Kidney (tissue), 22 donors: ENCODE measurements at places on chromosomes 3 and 15. TPM values are rescaled to one million over a fixed set of nuclear protein-coding genes. Genes with fewer than 3 reads are reported as not detected.
A peak's percentile ranks its signal among the peaks of the same experiment; 100 is the strongest.

The EFCC1 gene
- 3.7 TPM for total RNA-seq

The GATM gene
- total RNA-seq: 79.5 TPM

The CELSR3 gene
- 2.0 TPM for total RNA-seq

The SLC22A14 gene
- total RNA-seq: 0.19 TPM

- H3K4me3 ChIP-seq: no peak overlapping the region
- H3K4me1 ChIP-seq: no peaks in the 10 kb centered on the region
- DNase-seq: no peak
- H3K36me3 ChIP-seq: no peaks in the 10 kb centered on the region
- no peaks in the 10 kb centered on the region for H3K27me3 ChIP-seq
Measured at GRCh38 chr3:101183151-101183550, 137.2 kb downstream of the IMPG2 start.

GRCh38 chr3:68997887-68998286, 15.6 kb downstream of the EOGT start:
- no peak for DNase-seq
- no peak overlapping the region for H3K27ac ChIP-seq
- H3K4me1 ChIP-seq: no peaks in the 10 kb centered on the region
- peaks cover 2% of the 10 kb centered on the region for H3K36me3 ChIP-seq
- H3K4me3 ChIP-seq: no peak overlapping the region
- H3K27me3 ChIP-seq: no peaks in the 10 kb centered on the region

DNA sequence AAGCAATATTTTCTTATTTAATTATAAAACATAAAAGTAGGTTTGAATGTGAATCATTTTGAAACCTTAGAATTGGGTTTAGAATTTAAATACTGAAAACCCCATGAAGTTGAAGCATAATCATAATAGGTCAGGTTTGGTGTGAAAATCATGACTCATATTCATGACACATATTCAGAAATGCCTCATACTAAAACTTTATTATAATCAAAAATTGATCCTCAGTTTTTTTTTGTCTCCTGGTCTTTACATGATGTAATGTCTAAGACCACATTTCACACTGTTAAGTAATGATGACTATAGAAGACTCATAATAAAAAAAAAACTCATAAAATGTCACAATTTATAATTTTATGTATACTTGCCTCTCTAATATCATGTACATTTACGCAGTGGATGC, 190.4 kb downstream of the FOXP1 start:
- peaks cover 10% of the 10 kb centered on the region for H3K4me1 ChIP-seq
- no peak for DNase-seq

DNA sequence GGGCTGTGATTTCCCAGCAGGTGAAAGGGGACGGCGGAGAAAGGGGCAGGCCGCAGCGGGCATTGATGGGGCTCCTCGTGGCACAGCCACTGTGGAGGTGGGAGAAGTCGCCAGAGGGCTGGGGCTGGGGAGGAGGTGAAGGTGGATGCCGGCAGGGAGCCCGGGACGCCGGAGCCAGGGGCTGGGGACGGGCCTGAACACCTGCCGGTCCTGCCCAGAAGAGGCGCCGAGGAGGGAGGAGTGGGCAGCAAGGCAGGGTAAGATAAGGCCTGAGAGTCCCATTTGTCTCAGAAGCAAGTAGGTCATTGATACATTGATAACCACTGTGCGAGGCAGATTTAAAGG, 571 bp upstream of the RARRES1 start:
- peak overlapping the region; percentile 68 for H3K4me3 ChIP-seq
- H3K27ac ChIP-seq: no peak overlapping the region
- H3K27me3 ChIP-seq: no peaks in the 10 kb centered on the region
- DNase-seq: no peak

DNA sequence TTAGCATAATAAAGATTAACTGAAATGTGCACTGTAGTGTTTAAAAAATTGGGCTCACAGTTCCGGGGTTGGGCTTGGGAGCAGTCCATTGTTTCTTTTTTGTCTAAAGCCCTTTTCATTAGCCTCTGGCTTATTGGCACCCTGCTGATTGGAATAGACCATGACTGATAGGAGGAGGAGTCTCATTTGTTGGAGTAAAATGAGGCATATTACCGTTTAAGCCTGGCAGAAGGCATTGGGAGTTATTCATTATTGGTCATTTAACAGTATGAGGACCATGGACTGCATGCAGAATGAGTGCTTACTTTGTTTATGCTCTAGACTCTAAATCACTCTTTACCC, 139.0 kb upstream of the CGNL1 start:
- H3K4me1 ChIP-seq: peaks cover 3% of the 10 kb centered on the region
- peaks cover 2% of the 10 kb centered on the region for H3K36me3 ChIP-seq
- DNase-seq: no peak
- no peak overlapping the region for H3K4me3 ChIP-seq

DNA sequence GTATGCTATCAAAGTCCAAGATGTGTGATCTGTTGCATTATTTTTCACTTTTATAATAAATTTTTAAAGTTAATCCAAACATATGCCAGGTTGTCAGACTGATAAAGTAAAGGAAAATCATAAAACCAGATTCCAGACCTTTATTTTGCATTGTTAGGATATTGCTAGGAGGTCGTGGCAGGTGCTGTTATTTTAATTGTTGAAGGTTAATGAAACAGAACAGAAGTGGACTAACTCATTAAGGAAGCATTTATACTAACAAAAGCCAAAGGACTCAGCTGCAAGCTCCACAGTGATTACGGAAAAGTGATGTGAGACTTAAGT, 63.1 kb downstream of the DCLK3 start:
- no peak for DNase-seq
- no peaks in the 10 kb centered on the region for H3K36me3 ChIP-seq
- no peak overlapping the region for H3K4me3 ChIP-seq
- H3K27ac ChIP-seq: no peak overlapping the region
- no peaks in the 10 kb centered on the region for H3K27me3 ChIP-seq

GRCh38 chr15:64423970-64424369, 36.3 kb downstream of the TRIP4 start:
- no peaks in the 10 kb centered on the region for H3K27me3 ChIP-seq
- peaks cover 15% of the 10 kb centered on the region for H3K36me3 ChIP-seq
- no peak overlapping the region for H3K27ac ChIP-seq
- no peak overlapping the region for H3K4me3 ChIP-seq
- no peaks in the 10 kb centered on the region for H3K4me1 ChIP-seq
- no peak for DNase-seq

DNA sequence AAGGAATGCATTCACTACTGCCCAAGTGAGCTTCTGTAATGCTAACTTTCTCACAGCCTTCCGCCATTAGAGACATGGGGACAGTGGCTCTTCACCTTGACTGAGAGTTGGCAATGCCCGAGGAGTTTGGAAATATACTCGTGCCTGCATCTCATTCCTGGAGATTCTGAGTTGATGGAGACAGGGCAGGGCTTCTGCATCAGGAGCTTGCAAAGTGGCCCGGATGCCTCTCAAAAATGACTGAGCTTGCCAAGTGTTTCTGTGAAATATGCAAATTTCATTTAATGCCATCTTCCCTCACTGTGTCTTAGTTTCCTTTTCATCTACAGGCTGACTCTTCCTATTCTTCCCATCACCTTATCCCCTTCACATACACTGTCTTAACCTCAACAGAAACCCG, 346.2 kb downstream of the GRM7 start:
- H3K27ac ChIP-seq: no peak overlapping the region
- no peak for DNase-seq
- H3K36me3 ChIP-seq: no peaks in the 10 kb centered on the region
- peaks cover 3% of the 10 kb centered on the region for H3K4me1 ChIP-seq
- H3K4me3 ChIP-seq: no peak overlapping the region
- no peaks in the 10 kb centered on the region for H3K27me3 ChIP-seq

GRCh38 chr3:21641959-21642358, 109.1 kb downstream of the ZNF385D start:
- DNase-seq: no peak
- no peaks in the 10 kb centered on the region for H3K4me1 ChIP-seq
- H3K27ac ChIP-seq: no peak overlapping the region
- no peaks in the 10 kb centered on the region for H3K27me3 ChIP-seq

DNA sequence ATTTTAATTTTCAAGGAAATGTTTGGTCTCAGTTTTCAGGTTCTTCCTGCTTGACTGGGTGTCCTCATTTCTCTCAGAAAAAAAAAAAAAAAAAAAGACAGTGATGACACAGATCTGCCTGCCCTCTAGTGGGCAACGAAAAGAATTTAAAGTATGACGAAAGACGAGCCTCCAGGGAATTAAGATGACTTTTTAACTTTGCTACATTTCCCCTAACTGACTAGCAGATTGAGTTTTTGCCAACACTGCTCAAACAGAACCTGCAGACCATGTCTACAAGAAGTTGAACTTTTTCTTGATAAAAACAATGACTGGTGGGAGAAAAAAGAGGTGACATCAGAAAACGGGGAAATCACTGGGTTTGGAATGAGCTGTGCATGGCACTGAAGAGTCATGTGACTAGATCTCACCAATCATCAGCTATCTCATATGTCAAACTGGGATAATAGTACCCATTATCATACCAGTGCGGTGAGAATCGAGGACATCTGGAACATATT, 40.8 kb downstream of the EOMES start:
- H3K27me3 ChIP-seq: no peaks in the 10 kb centered on the region
- H3K27ac ChIP-seq: no peak overlapping the region
- no peaks in the 10 kb centered on the region for H3K36me3 ChIP-seq
- H3K4me1 ChIP-seq: peaks cover 2% of the 10 kb centered on the region
- DNase-seq: peak; percentile 82
- H3K4me3 ChIP-seq: no peak overlapping the region

- peak; percentile 52 for DNase-seq
- no peak overlapping the region for H3K4me3 ChIP-seq
- no peak overlapping the region for H3K27ac ChIP-seq
- H3K4me1 ChIP-seq: no peaks in the 10 kb centered on the region
- no peaks in the 10 kb centered on the region for H3K36me3 ChIP-seq
Measured at GRCh38 chr3:25297667-25298585, 130.1 kb upstream of the RARB start.

DNA sequence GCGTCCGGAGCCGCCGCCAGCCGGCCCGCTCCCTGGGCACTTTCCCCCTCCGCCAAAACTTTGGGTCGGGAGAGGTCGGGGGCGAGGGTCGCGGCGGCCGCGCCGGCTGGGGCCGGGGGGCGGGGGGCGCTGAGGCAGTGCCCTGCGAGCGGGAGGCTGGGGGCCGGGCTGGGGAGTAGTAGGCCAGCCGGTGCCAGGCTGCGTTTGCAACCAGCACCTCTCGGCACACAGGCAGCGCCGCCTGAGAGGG, 452 bp downstream of the BBX start:
- peaks cover 2% of the 10 kb centered on the region for H3K4me1 ChIP-seq
- peak overlapping the region; percentile 97 for H3K4me3 ChIP-seq
- no peaks in the 10 kb centered on the region for H3K36me3 ChIP-seq
- H3K27me3 ChIP-seq: no peaks in the 10 kb centered on the region

DNA sequence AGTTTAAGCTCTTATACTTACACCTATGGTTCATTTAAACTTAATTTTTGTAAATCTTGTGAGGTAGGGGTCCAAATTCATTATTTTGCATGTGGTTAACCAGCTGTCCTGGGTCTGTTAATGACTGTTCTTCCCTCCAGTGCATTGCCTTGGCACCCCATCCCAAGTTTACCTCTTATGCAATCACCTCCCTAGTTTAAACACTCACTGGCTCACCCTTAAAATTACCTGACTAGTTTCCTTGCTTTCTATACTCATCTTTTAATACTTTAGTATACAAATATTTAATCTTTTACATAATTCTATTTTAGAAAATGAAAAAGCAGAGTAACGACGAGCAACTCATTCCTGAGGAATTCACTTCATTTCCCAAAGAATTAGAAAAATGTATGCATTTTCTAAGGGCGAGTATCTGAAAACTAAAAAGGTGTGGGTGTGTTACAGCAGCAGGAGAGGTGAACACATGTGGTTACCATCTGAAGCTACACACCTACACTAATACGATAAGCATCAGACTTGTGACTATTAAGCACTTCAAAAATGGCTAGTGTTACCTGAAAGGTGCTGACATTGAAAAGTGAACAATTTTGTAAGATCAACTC, 33.7 kb downstream of the TJP1 start:
- no peaks in the 10 kb centered on the region for H3K27me3 ChIP-seq
- H3K4me3 ChIP-seq: no peak overlapping the region
- no peak for DNase-seq
- H3K36me3 ChIP-seq: peaks cover 1% of the 10 kb centered on the region
- H3K4me1 ChIP-seq: no peaks in the 10 kb centered on the region

DNA sequence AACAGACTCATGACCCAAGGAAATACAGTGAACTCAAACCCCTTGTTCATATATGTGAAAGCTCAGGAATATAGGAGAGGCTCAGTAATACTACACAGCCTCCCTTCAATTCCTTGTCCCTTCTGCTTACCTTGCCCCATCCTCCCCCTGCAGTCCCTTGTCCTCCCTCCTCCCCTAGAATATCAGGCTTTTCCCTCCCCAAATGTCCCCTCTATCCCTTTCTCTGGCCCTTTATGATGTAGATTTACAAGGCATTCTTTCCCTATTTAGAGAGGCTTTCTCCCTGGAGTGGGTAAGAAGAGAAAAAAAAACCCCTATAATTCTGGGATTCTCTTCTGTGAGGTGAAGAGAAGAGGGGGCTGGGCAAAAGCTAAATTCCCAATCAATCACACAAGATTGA, 64.9 kb upstream of the KBTBD8 start:
- no peak overlapping the region for H3K27ac ChIP-seq
- DNase-seq: no peak
- no peak overlapping the region for H3K4me3 ChIP-seq
- H3K4me1 ChIP-seq: no peaks in the 10 kb centered on the region
- H3K27me3 ChIP-seq: no peaks in the 10 kb centered on the region

DNA sequence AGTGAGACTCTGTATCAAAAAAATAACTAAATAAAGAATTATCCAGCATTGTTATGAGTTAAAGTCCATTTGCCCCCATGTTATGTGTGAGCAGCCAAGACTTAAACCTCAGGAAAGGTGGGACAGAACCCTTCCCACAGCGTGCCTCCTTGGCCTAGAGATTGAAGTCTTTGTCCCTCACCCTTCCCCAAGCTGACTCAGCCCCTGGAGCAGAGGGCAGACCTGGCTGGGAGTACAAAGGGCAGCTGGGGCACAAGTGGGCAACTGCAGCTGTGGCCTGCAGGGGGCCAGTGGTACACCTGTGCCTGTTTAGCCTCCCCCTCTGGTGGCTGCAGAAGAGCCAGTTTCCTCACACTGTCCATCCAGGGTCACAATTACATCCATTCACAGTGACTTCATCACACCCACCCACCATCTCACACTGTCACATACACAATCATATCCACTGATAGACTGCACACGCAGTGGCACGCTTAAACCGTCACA, 940 bp upstream of the ACY1 start:
- H3K36me3 ChIP-seq: peaks cover 4% of the 10 kb centered on the region
- H3K4me1 ChIP-seq: peaks cover 4% of the 10 kb centered on the region
- peak; percentile 67 for DNase-seq
- H3K27ac ChIP-seq: peak overlapping the region; percentile 89
- no peaks in the 10 kb centered on the region for H3K27me3 ChIP-seq

DNA sequence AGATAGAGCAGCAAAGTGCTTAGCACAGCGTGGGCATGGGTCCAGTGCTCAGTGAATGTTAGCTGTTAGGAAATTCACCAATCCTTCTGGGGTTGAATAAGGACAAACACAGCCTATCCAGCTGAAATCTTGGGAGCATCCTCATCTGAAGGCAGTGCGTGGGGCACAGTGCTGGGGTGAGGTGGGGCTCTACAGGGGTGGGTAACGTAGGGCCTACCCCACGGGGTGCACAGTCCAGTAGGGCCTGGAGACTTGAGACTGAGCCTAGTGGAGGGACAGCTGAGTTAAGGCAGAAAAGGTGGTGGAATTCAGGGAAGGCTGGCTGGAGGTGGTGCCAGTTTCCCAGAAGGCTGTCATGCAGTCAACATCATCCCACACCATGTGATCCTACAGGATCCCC, 73.0 kb downstream of the ISG20 start:
- no peak overlapping the region for H3K4me3 ChIP-seq
- no peaks in the 10 kb centered on the region for H3K27me3 ChIP-seq
- no peak for DNase-seq
- H3K27ac ChIP-seq: no peak overlapping the region
- H3K36me3 ChIP-seq: no peaks in the 10 kb centered on the region
